ENCODE measurements at places on chromosomes 1 and 21.
A peak's percentile ranks its signal among the peaks of the same experiment; 100 is the strongest.

GRCh38 chr1:62450301-62450700 lies 13.5 kb downstream of the USP1 start:
- no peaks in the 10 kb centered on the region for H3K27me3 ChIP-seq
- H3K4me3 ChIP-seq = no peak overlapping the region
- peaks cover 5% of the 10 kb centered on the region for H3K4me1 ChIP-seq
- ATAC-seq = no peak
- H3K27ac ChIP-seq = no peak overlapping the region
- H3K36me3 ChIP-seq = peaks cover 96% of the 10 kb centered on the region

DNA sequence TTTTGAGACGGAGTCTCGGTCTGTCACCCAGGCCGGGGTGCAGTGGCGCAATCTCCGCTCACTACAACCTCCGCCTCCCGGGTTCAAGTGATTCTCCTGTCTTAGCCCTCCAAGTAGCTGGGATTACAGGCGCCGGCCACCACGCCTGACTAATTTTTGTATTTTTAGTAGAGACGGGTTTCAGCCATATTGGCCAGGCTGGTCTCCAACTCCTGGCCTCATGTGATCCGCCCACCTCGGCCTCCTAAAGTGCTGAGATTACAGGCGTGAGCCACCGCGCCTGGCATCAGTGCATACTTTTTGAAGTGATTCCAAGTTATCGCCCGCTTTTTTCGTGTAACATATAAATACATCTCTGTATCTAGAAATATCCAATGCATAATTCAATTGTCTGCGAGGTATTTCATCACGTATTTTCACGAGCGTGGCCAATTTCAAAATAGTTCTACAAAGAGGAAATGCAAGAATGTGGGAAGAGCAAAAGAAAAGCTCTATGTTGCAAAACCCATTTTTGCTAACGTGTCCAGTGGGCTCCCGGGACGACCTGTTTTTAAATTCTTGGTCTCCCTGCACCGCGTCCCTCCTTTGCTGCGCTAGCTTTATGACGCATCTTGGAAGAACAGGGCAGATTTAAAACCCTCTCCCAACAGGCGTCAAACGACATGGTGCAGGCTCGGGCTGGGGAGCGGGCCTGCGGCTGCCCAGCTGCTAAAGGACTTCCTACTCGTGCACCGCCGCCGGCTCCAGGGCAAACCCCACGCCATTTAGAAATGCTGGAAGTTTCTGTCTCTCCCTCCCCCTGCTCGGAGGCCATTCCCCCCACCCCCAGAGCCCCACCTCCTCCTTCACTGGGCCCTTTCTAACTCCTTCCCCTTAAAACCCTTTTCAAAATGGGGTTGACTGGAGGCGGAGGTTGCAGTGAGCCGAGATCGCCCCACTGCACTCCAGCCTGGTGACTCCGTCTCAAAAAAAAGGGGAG lies 923 bp upstream of the IFNGR2 start:
- peaks cover 20% of the 10 kb centered on the region for H3K4me1 ChIP-seq
- H3K36me3 ChIP-seq = peaks cover 6% of the 10 kb centered on the region
- no peak overlapping the region for H3K27ac ChIP-seq
- H3K4me3 ChIP-seq = peak overlapping the region; percentile 33
- no peak for ATAC-seq

DNA sequence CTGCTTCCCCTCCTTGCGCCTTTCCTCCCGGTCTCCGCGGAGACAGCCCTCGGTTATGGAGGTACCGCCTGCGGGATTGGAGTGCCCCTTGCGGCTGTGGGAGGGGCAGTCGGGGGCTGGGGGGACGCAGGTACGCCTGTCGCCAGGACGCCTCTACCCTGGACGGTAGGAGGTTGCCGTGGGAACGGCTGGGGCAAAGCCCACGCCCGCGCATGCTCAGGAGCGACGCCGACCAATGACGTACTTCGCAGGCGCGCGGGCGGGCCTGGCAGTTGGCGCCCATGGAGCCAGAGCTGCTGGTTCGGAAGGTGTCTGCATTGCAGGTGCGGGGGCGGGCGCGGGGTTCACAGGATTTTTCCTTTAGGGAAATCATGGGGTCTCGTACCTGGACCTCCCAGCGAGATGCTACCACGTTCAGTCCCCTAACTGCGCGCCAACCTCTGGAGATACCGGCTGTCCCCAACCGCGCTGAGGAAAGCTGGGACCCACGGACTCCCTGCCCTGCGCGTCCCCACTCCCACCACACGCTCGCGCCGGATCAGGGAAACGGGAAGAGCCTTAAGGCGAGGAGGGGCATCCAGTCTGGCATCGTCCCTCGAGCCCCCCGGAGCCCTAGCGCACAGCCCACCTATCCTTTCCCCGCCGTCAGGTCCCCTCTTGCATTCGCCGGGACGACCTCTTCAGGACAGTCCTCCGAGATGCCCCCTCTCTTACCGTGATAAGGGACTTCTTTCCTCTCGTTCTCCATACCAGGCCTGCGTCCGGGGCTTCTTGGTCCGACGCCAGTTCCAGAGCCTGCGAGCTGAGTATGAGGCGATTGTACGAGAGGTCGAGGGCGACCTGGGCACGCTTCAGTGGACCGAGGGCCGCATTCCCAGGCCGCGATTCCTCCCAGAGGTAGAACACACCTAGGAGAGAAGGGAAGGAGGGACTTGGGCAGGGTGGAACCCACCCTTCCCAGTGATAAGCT lies at the start of gene IQCC:
IQCC (plus strand) TSS at position 271 of the 970 bp plus-strand sequence; CDS start at position 282, 11 bp downstream.
- ATAC-seq = peak; percentile 84
- peaks cover 15% of the 10 kb centered on the region for H3K4me1 ChIP-seq
- no peaks in the 10 kb centered on the region for H3K27me3 ChIP-seq
- H3K27ac ChIP-seq = peak within 1 kb of the TSS; percentile 91
- H3K36me3 ChIP-seq = no peaks in the 10 kb centered on the region
- peak within 1 kb of the TSS; percentile 88 for H3K4me3 ChIP-seq

GRCh38 chr1:205313563-205314308 lies 7.8 kb downstream of the NUAK2 start:
- H3K36me3 ChIP-seq = peaks cover 21% of the 10 kb centered on the region
- ATAC-seq = peak; percentile 78
- peak overlapping the region; percentile 88 for H3K4me3 ChIP-seq

DNA sequence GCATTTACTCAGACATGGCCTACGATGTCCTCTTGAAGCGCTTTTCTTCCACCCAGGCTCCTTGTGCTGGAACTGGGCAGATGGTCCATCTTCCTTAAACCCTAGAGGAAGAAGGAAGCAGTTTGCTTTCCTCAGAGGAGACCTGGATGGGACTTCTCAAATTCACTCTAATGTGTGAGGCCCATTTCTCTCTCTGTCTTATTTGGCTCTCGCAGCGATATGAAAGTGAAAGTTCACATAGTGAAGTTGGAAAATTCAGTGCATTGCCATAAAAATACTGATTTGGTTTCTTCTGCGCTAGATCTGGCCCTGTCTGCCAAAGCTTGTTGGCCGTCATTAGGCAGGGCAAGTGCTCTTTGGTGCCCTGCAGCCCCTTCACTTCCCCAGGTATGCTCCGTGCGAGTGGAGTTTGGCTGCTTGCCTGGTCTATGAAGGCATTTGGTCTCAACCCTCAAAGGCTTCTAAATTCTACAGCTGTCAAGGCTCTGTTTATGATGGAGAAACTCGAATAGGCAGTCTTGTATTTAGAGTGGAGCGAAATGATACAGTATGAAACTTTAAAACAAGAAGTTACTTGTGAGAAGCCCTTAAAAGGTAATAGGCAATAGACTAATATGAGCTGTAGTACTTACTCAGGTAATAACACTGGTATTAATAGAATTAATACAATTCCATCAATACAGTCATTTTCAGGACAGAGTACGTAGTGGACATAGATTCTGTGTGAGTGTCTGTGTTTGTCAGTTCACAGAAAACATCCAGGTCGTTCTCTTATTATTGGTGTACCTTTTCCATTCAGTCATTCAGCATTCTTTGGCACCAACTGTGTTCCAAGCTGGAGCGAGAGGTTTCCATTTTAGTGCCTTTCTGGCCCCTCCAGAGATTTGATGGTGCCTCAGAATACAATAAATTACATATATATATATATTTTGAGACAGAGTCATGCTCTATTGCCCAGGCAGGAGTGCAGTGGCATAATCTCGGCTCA lies 20.5 kb downstream of the SZRD1 start:
- peak overlapping the region; percentile 77 for H3K4me3 ChIP-seq
- H3K4me1 ChIP-seq = peaks cover 65% of the 10 kb centered on the region
- H3K27me3 ChIP-seq = no peaks in the 10 kb centered on the region
- H3K36me3 ChIP-seq = peaks cover 64% of the 10 kb centered on the region
- peak; percentile 32 for ATAC-seq

DNA sequence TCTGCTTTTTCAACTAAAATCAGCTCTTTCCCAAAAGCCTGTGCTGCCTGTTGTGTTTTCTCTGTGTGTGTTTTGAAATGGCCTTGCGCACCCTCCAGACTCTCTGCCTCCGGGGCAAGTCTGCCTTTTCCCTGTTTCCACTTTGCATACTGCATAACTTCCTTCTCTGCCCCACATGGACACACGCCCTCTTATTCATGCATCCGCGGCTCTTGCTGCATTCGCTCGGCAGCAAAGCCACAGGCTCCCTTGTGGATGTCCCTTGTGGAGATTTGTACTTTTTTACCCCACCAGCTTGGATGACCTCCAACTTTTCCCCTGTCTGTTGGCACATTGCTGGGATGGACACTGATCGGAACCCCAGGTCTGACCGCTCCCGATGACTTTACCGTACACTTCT lies 147.6 kb downstream of the ADSS2 start:
- no peak overlapping the region for H3K4me3 ChIP-seq
- no peak overlapping the region for H3K27ac ChIP-seq
- ATAC-seq = no peak
- no peaks in the 10 kb centered on the region for H3K36me3 ChIP-seq
- no peaks in the 10 kb centered on the region for H3K27me3 ChIP-seq

DNA sequence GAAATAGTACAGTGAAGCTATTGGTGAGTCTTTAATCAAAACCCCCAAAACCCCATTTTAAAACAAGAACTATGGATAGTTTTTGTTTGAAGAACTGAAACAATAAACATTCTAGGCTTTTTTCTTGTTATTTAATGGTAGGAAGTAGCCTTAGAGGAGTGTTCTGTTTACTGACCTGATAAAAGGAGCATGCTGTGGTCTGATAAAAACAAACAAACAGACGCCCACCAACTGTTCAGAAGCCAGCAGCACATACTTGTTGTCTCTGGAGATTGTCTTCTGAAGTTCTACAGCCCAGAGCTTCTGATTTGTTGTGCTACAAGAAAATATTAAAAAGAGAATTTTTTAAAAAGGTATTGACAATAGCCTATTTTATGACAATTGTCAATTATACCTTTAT lies 54.1 kb upstream of the CFAP298 start:
- no peaks in the 10 kb centered on the region for H3K4me1 ChIP-seq
- H3K4me3 ChIP-seq = no peak overlapping the region
- no peak for ATAC-seq
- no peak overlapping the region for H3K27ac ChIP-seq
- no peaks in the 10 kb centered on the region for H3K27me3 ChIP-seq
- peaks cover 95% of the 10 kb centered on the region for H3K36me3 ChIP-seq

Measured in activated T-helper 17 cell treated with anti-CD3 and anti-CD28 coated beads, Interleukin-2, amount 50 U/mL, for 72 hours (primary cell).